PC-9 (cell line): ENCODE measurements at places on chromosomes 6 and 20. TPM values are rescaled to one million over a fixed set of nuclear protein-coding genes. Genes with fewer than 3 reads are reported as not detected.

PSMA7 gene
- 367 and 391 TPM in 2 replicates for total RNA-seq

SYNJ2 gene
- 30.3 and 39.4 TPM in 2 replicates for total RNA-seq

STX11 gene
- total RNA-seq, result 0.17 and 0.40 TPM in 2 replicates

DCDC2 gene
- 4.2 and 5.6 TPM in 2 replicates for total RNA-seq

DNAH8 gene
- not detected in 2 replicates for total RNA-seq

MYL9 gene
- 13.3 and 25.3 TPM in 2 replicates for total RNA-seq
